ENCODE measurements at places on chromosomes 4 and X. TPM values are rescaled to one million over a fixed set of nuclear protein-coding genes. Genes with fewer than 3 reads are reported as not detected.

The HTRA3 gene
- not detected for polyA plus RNA-seq

The F11 gene
- polyA plus RNA-seq: not detected

The TRIM60 gene
- not detected for polyA plus RNA-seq

The GRID2 gene
- polyA plus RNA-seq: 0.08 TPM

The PHOX2B gene
- polyA plus RNA-seq: 2.2 TPM

The NPFFR2 gene
- polyA plus RNA-seq: 7.8 TPM

The LARP7 gene
- 9.4 TPM for polyA plus RNA-seq

GRCh38 chr4:30789219-30789671, 69.1 kb downstream of the PCDH7 start:
- H3K27ac ChIP-seq: no peak overlapping the region
- H3K36me3 ChIP-seq: no peaks in the 10 kb centered on the region
- no peaks in the 10 kb centered on the region for H3K4me1 ChIP-seq
- DNase-seq: no peak
- no peaks in the 10 kb centered on the region for H3K27me3 ChIP-seq

DNA sequence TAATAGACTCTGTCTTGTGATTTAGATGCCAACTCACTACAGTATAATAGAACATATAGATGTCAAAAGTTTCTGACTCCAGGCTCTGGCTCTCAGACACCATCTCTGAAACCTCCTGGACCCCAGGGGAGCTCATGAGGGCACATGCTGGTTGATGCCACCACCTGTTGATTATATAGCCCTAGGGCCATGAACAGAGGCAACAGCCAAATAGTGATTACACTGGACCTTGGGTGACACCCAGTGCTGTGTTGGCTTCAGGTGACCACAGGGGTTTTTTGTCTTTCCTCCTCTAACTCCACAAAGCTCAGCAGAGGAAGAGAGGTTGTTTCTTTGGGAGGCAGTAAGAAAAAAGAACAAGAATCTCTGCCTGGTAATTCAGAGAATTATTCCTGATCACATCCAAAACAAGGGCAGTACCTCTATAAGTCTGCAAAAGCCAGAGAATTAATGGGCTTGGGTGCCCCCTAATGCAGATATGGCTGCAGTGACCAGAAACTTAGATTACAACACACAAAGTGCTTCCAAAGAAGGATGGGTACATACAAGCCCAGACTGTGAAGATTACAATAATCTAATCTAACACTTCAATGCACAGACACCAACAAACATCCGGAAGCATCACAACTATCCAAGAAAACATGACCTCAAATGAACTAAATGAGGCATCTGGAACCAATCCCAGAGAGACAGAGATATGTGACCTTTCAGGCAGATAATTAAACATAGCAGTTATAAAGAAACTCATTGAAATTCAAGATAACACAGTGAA, 1920.6 kb downstream of the ARAP2 start:
- no peak overlapping the region for H3K4me3 ChIP-seq
- no peak overlapping the region for H3K27ac ChIP-seq
- DNase-seq: no peak
- no peaks in the 10 kb centered on the region for H3K36me3 ChIP-seq

- no peak overlapping the region for H3K27ac ChIP-seq
- H3K4me3 ChIP-seq: no peak overlapping the region
These were observed 84.8 kb downstream of the STOX2 start for GRCh38 chr4:183989931-183990330.

- H3K4me3 ChIP-seq: no peak overlapping the region
- no peak for DNase-seq
- no peaks in the 10 kb centered on the region for H3K27me3 ChIP-seq
- no peak overlapping the region for H3K27ac ChIP-seq
- H3K4me1 ChIP-seq: no peaks in the 10 kb centered on the region
These were observed 8.2 kb downstream of the CLOCK start for GRCh38 chr4:55538531-55538930.

GRCh38 chr4:84235126-84235944, 263.8 kb downstream of the NKX6-1 start:
- no peak overlapping the region for H3K4me3 ChIP-seq
- no peak for DNase-seq
- H3K4me1 ChIP-seq: no peaks in the 10 kb centered on the region
- H3K27me3 ChIP-seq: no peaks in the 10 kb centered on the region
- H3K27ac ChIP-seq: no peak overlapping the region

DNA sequence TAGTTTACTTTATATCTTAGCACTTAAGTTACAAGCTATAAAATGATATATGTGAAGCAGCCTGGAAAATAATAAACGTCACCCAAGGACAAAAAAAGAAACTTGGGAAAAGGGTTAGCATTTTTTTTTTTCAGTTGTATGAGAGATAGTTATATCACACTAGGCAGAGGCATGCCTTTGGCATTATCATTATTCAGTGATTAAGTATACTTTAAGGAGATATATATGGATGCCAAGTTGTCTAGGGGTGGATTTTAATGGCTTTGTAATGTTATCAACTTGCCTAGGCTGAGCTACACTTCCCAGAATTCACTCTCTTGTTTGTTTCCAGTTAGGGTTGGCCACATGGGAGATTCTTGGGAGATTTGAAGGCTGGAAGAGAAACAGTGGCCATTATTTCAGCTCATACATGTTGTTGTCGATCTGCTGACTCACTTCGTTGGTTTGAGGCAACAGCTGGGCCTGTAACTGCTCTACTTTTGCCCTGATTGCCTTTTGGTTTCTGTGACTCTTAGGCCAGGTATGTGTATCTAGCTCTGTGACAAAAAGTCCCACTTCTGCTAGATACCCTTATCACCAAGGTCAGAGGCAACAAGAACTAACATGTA, 11.5 kb upstream of the SRPX start:
- no peaks in the 10 kb centered on the region for H3K27me3 ChIP-seq
- no peak for DNase-seq
- H3K4me3 ChIP-seq: no peak overlapping the region
- H3K4me1 ChIP-seq: no peaks in the 10 kb centered on the region

GRCh38 chrX:153727123-153727931, 2.7 kb downstream of the ABCD1 start:
- no peak for DNase-seq
- H3K36me3 ChIP-seq: peaks cover 3% of the 10 kb centered on the region
- peaks cover 7% of the 10 kb centered on the region for H3K4me1 ChIP-seq

DNA sequence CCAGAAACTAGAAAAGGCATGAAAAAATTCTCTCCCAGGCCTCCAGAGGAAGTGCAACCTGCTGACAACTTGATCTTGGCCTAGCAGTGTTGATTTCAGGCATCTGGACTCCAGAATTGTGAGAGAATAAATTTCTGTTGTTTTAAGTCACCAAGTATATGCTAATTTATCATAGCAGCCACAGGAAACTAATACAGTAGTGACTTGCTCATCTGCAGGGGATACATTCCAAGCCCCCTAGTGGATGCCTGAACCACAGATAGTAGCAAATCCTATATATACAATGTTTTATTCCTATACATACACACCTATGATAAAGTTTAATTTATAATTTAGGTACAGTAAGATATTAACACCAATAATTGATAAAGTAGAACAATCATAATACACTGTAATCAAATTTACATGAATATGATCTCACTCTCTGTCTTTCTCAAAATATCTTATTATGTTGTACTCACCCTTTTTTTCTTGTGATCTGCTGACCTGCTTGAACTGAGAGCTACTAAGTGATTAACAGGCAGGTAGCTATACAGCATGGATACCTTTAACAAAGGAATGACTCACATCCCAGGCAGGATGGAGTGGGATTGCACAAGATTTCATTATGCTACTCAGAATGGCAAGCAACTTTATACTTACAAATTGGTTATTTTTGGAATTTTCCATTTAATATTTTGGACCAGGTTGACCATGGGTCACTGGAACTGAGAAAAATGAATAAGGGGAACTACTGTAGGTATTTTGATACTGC, 501.1 kb downstream of the KCNIP4 start:
- H3K27me3 ChIP-seq: no peaks in the 10 kb centered on the region
- no peak for DNase-seq
- H3K4me1 ChIP-seq: no peaks in the 10 kb centered on the region
- no peaks in the 10 kb centered on the region for H3K36me3 ChIP-seq
- H3K4me3 ChIP-seq: no peak overlapping the region

DNA sequence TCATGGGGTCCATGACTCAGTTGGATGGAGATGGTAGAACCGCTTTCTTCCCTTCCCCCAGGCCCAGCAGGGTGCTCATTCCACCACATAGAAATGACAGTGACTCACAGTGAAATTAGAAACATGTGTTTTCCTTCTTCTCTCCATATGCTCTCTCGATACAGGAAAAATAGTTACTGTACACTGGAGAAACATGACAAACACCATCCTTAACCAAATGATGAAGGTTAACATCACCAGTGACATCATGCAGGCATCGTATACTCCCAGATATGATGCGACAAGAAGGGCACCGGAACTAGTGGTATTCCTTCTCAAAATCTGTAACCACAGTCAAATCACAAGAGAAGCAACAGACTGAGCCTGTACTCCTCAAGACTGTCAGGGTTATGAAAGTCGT, 11.7 kb upstream of the RAB40A start:
- no peak for DNase-seq
- H3K4me1 ChIP-seq: no peaks in the 10 kb centered on the region
- peak overlapping the region; percentile 82 for H3K27ac ChIP-seq
- H3K27me3 ChIP-seq: no peaks in the 10 kb centered on the region
- no peak overlapping the region for H3K4me3 ChIP-seq

DNA sequence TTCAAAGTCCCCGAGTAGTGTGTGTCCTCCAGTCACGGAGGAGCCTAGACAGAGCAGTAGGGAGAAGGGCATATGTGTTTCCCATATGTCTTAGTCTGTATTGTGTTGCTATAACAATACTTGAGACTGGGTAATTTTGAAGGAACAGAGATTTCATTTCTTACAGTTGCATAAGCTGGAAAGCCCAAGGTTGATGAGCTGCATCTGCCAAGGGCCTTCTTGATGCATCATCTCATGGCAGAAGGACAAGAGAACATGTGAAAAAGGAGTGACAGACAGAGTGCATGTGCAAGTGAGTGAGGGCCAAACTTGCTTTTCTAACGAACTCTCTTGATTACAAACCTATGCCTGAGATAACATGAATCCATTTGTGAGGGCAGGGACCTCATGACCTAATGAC, 243.4 kb downstream of the ARHGAP10 start:
- H3K36me3 ChIP-seq: peaks cover 9% of the 10 kb centered on the region
- H3K27me3 ChIP-seq: no peaks in the 10 kb centered on the region
- H3K27ac ChIP-seq: no peak overlapping the region
- no peak for DNase-seq
- H3K4me3 ChIP-seq: no peak overlapping the region
- H3K4me1 ChIP-seq: peaks cover 2% of the 10 kb centered on the region

GRCh38 chr4:170420255-170420693, 330.5 kb upstream of the AADAT start:
- no peaks in the 10 kb centered on the region for H3K27me3 ChIP-seq
- H3K4me3 ChIP-seq: no peak overlapping the region
- H3K4me1 ChIP-seq: 0 out of 2 replicates have a peak, but pooled peaks cover 3% of the 10 kb centered on the region
- no peaks in the 10 kb centered on the region for H3K36me3 ChIP-seq
- DNase-seq: no peak

DNA sequence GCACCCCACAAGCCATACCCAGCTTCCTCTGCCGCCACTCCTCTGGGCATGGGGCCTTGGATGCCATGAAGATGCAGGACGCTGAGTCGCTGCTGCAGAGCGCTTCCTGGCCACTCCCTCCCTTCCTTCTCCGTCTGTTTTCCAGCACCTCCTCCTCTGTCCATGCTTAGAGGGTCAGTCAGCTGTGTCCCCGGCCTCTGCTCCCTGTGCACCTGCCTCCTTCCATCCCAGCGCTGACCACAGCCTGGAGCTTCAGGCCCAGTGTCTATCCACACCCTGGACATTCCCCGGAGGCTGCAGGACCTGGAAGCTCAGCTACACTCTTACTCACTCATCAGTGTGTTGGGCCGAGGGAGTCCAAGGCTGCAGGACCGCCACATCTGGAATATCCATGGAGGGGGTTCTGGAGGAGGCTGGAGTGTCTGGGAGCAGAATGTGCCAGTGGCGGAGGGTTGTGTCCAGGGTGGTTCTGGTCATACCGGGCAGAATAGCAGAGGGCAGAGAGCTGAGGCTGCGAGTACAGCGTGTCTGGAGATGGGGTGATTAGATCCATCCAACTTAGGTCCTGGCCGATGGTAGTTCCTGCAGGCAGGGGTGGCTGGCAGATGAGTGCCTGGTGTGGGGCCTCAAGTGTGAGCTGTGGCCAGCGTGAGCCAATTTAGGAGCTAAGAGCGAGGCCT, 58.6 kb upstream of the ADRA2C start:
- DNase-seq: peak; percentile 91
- no peaks in the 10 kb centered on the region for H3K36me3 ChIP-seq
- no peaks in the 10 kb centered on the region for H3K27me3 ChIP-seq
- H3K27ac ChIP-seq: peak overlapping the region; percentile 99
- H3K4me1 ChIP-seq: no peaks in the 10 kb centered on the region

- no peaks in the 10 kb centered on the region for H3K4me1 ChIP-seq
- DNase-seq: no peak
- H3K4me3 ChIP-seq: no peak overlapping the region
- peaks cover 92% of the 10 kb centered on the region for H3K36me3 ChIP-seq
- no peaks in the 10 kb centered on the region for H3K27me3 ChIP-seq
These were observed 154.7 kb downstream of the CDS1 start for GRCh38 chr4:84737656-84738055.

- no peak overlapping the region for H3K4me3 ChIP-seq
- no peaks in the 10 kb centered on the region for H3K36me3 ChIP-seq
- no peaks in the 10 kb centered on the region for H3K4me1 ChIP-seq
These were observed 3.5 kb upstream of the SERTM2 start for GRCh38 chrX:111507933-111508332.

- H3K27ac ChIP-seq: no peak overlapping the region
- H3K36me3 ChIP-seq: peaks cover 64% of the 10 kb centered on the region
- no peak overlapping the region for H3K4me3 ChIP-seq
- H3K27me3 ChIP-seq: no peaks in the 10 kb centered on the region
These were observed 62.5 kb downstream of the PAQR3 start for GRCh38 chr4:78876568-78877320.

DNA sequence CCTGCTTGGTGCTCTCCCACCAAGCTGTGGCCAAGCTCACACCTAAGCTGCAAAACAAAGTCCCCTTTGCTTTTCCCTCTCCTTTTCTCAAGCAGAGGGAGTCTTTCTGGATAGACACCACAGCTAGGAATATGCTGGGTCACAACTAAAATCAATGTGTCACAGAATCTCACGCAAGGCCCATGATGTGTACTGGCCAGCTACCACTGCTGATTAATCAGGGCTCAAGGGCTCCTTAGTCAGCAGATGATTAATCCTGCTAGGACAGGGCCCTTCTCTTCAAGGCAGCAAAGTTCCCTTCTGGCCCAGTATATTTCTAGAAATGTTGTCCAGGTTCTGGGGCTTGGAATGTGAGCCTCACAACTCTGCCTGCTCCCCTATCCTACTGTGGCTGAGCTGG, 32.0 kb upstream of the TENT5D start:
- no peak overlapping the region for H3K27ac ChIP-seq
- no peak overlapping the region for H3K4me3 ChIP-seq
- DNase-seq: no peak
- H3K4me1 ChIP-seq: no peaks in the 10 kb centered on the region
- no peaks in the 10 kb centered on the region for H3K27me3 ChIP-seq
- no peaks in the 10 kb centered on the region for H3K36me3 ChIP-seq

GRCh38 chr4:114264877-114265291, 285.4 kb upstream of the ARSJ start:
- H3K4me3 ChIP-seq: no peak overlapping the region
- DNase-seq: no peak

Measured in SK-N-SH (cell line).